ENCODE measurements at places on chromosomes 7 and 10. TPM values are rescaled to one million over a fixed set of nuclear protein-coding genes. Genes with fewer than 3 reads are reported as not detected.

DNA sequence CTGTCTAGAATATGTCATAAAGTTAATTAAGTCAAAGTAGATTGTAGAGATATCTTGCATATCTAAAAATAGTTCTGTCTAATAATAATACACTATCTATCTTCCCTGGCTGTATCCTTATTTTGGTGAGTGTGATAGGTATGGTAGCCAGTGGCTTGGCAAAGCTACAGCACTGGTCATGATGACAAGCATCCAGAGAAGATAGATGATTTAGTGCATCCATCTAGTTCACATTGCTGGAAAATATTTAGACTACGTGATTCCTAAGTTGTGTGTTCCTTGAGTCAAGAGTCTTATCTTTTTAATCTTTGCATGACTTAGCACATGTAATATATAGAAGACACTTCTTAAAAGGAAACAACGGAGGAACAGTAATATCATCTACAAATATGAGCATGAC is 711.2 kb upstream of the KCND2 start:
- no peak for DNase-seq

GRCh38 chr7:30975256-30975899 is 11.6 kb downstream of the GHRHR start:
- no peak for DNase-seq

GRCh38 chr10:17730667-17731066 is 21.3 kb upstream of the TMEM236 start:
- no peak for DNase-seq

DNA sequence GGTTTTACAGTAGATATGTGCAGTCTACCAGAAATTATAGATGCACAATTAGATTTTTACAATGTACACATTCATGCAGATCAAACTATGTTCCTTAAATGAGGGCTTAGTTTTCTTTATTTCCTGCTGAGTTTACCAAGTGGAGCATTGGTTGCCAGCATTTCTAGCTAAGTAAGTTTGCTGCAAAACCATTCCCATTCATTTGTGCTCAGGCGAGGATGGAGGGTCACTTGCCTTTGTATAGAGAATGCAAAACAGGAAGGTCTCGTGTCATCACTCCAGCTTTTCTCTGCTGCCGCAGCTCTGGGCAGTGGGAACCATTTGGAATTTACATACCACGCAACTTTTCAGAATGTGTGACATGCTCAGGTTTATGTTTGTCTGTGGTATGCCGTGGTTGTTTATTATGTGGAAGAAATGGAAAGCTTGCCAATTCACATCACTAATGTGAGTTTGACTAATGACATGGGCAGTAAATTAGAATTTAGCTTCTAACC is 198.6 kb downstream of the TRIL start:
- no peak for DNase-seq

GRCh38 chr7:86320889-86321288 is 322.8 kb upstream of the GRM3 start:
- no peak for DNase-seq

DNA sequence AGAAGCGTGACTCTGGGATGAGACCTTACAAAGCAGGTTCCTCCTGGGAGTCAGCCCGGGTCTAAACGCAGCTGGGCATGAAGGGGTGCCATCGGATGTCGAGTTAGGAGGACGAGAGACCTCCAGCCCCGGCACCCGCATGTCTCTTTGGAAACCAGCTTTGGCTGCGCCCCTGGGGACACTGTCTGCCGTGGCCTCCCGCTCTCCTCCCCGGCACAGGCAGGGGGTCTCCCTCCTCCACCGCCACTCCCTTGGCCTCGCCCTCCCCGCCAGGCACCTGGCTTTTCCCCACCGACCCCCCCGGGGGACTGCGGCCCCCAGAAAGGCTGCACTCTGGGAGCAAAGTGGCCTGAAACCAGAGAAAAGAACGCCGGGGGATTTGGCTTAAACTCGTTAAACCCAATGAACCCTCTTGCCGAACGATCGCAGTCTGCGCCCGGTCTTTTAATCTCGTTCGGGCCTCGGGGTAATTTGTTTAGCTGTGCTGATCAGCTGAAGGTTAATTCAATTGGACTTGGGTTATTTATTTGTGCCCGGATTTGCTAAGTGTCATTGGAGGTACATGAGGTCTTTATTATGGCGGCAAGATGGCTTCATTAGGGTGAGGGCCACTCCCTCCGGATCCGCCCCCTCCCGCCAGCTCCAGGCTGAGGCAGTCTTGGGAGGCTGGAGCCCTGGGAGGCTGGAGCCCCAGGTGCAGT is 16.4 kb upstream of the PSMG3 start:
- no peak for DNase-seq

- no peak for DNase-seq
Measured at GRCh38 chr10:34589275-34589674, 225.8 kb downstream of the PARD3 start.

DNA sequence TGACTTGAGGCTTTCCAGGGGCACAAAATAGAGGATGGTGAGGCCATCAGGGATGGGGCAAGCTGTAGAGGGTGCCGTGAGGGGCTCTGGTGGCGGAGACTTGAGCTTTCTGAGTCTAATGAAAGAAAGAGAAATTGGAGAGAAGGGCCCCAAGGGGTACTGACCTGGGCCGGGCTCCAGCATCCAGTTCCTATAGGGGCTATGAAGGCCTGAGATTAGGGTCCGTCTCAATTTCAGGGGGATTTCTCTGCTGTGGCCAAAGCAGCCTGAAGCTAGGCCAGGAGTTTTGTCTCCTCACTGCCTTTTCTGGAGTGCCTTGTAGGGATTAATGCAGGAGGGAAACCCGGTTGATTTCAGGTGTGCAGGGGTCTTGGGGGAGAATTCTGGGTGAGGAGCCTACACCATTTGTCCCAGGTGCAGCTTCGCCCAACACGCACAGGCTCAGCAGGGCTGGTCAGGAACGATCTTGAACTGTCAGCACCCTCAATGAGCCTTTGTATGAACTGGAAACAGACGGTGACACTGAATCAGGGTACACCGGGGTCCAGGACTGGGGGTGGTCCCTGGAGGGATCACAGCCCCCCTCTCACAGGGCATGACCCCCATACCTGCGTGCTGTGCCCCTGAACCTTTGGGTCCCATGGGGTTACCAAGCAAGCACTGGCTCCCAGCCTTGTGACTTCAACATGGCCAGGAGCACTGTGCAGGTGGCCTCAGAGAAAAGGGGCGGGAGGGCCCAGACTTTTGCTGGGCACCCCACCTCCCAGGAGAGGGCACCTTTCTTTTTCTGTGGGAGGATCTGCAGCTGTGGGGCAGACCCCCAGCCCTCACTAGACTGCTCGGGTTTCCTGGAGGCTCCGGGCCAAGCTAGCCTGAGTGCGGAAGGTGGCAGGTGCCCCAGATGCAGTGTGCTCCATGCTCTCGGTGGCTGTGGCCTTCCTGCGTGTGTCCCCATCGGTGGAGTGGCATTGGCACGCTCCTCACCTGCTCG is 122.9 kb upstream of the RET start:
- no peak for DNase-seq

GRCh38 chr10:43228783-43229207 is 38.1 kb downstream of the RASGEF1A start:
- DNase-seq: no peak

DNA sequence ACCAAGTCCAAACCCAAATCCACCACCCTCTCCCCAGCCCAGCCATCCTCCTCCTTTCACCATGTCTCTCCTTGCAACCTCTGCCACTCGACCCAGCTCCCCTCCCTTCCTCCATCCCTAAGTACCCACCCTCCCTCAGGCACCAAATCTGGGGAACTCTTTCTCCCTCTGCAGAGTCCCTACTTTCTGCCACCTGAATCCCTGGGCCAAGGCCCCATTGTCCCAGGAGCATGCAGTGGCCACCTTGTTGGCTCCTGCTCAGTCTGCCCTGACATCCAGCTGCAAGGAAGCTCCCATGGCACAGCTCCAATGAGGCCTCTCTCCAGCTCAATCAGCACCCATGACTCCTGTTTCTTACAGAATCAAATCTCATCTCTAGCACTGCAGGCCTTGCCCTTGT is 5.5 kb upstream of the UNC5B start:
- DNase-seq: no peak

DNA sequence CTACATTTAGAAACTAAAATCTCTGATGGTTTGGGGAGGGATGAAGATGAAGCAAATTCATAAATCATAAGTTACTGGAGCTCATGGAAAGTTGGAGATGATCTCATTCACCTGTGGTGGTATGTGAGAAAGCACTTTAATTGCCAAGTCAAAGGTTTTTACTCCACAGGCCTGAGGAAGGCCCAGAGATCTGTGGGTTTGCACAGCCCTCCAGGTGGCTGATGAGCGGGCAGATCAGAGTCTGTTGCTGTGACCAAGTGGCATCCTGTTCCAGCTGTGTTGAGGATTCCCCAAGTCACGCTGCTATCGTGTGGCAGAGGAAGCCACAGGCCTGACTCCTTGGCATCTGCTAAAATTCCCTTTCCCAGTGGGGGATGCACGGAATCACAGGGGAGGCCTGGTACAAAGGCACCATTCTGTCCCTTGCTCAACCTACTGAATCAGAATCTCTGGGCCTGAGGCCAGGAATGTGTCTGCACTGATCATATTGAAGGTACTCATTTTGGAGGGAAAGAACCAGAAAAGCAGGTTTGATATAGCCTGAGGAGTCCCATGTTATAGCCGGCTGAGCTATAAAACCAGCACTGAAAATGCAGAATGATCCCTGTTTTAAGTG is 19.7 kb upstream of the DDC start:
- DNase-seq: no peak

Gene FOXP2
- not detected for polyA plus RNA-seq

Gene PNLIPRP2
- 0.10 TPM for polyA plus RNA-seq

Gene FAM24B
- polyA plus RNA-seq: 16.8 TPM

All from A549 (cell line).